ENCODE measurements at places on chromosomes 2 and 18.
A peak's percentile ranks its signal among the peaks of the same experiment; 100 is the strongest.

DNA sequence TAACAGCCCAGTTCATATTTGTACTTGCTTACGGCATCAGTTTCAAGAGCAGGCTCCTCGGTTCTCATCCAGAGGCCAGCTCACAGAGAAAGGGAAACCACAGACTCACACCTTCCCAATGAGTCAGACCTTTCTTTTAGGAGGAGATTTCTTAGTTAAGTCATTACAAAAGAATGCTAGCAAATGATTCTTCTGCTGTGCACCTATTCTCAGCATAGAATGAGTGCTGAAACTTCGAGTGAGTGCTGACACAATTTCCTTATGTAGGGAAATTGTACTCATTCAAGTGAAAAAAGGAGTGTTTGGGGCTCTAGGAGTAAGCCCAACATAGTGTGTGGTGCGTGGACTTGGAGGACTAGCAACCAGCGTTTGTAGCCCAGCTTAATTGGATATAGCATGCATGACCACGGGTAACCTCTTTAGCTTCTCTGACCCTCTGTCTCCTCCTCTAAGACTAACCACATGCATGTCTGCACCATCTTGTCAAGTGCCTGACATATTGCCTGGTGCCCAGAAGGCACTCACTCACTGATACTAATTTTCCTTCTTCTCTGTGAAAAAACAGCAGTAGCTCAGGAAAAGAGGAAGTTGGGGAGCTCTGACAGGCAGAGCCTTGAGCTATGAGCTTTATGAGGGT is 87.0 kb downstream of the ALPK2 start:
- DNase-seq = no peak

DNA sequence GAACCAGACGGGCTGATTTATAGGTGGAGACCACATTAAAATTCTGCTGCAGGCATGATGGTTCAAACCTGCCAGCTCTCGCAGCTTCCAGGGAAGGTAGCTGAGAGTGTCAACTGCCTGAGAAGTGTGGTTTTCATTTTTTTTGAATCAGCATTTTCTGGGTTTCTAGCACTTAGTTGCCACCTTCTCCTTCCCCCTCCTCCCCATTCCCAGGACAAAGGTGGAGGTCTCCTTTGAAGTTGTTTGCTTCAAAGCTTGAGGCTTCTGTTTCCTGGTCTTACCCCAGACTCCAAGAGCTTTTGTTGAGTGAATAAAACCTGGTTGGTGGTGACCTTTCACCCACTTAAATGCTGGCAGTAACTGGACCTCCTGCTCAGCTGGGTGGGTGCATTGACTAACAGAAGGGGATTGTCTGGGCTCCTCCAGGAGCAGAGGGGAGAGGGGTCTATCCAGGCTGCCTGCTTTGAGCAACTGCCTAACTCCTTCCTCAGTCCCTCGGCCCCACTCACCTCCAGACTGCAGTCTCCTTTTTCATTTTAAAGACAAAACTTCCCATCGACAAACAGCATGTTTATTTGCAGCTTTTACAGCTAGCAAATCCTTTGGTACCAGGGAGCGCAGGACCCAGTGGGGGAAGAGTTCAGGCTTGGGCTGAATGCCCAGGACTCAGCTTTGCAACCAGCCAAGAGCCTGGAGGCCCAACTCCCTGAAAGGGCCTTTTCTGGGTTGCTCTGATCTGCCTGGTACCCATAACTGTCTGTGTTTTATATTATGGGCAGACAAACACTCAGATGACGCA is 3.5 kb downstream of the RHOB start:
- DNase-seq = peak; percentile 77

GRCh38 chr2:1300284-1300683 is 113.0 kb upstream of the TPO start:
- no peak for DNase-seq

- no peak for DNase-seq
Measured at GRCh38 chr2:213150315-213151097, 906 bp downstream of the IKZF2 start.

DNA sequence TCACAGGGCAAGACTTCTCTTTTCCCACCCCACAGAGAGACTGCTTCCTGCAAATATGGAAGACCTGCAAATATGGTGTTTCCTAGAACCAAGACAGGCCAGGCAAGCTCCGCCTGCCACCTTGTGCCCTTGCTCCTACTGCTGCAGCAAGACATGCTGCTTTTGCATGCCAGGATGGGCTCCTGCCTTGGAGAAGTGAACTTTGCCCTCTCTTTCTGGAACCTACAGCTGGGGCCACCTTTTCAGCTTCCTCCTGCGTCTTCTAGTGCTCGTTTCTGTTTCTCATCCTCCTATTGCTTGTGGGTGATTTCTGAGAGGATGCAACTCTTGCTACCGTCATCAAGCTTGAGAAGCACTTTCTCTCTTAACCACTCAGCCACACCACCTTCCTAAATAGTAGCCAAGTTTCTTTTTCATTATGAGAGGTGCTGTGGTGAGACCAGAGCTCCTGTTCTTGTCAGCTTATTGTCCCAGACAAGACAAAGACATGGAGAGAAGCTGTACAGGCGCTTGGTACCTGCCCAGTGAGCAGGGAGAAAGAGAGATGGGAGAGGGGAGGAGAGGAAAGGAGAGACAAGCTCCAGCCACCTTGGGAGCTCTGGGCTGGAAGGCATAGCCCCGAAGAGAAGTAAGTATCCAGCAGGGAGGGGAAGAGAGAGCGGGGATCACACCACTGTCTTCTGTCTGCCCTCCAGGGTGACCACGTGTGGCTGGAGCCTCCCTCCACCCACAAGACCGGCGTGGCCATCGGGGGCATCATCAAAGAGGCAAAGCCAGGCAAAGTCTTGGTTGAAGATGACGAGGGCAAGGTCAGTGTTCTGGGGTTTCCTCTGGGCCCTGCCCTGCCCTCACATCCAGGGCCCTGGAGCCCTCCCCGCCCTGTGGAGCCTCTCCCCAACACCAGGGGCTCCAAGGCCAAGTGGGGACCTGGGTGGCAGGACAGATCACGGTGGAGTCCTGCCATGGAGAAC is 28.3 kb downstream of the MYO7B start:
- DNase-seq = no peak
